ENCODE measurements at places on chromosomes 1 and 21. TPM values are rescaled to one million over a fixed set of nuclear protein-coding genes. Genes with fewer than 3 reads are reported as not detected.

The RPTN gene
- not detected for total RNA-seq

GRCh38 chr1:151834239-151834638 is 2.6 kb upstream of the RORC start:
- H3K36me3 ChIP-seq = no peaks in the 10 kb centered on the region
- H3K27ac ChIP-seq = no peak overlapping the region
- no peaks in the 10 kb centered on the region for H3K4me1 ChIP-seq
- H3K4me3 ChIP-seq = no peak overlapping the region
- no peak for DNase-seq

GRCh38 chr1:224082146-224082545 is 31.8 kb upstream of the FBXO28 start:
- no peak overlapping the region for H3K4me3 ChIP-seq
- no peak overlapping the region for H3K27ac ChIP-seq
- H3K27me3 ChIP-seq = no peaks in the 10 kb centered on the region
- no peaks in the 10 kb centered on the region for H3K36me3 ChIP-seq
- DNase-seq = no peak
- H3K4me1 ChIP-seq = no peaks in the 10 kb centered on the region

GRCh38 chr1:79396901-79397300 is 390.4 kb upstream of the ADGRL4 start:
- DNase-seq = no peak
- H3K4me1 ChIP-seq = no peaks in the 10 kb centered on the region
- H3K27me3 ChIP-seq = no peaks in the 10 kb centered on the region
- no peaks in the 10 kb centered on the region for H3K36me3 ChIP-seq

- no peak for DNase-seq
- H3K36me3 ChIP-seq = no peaks in the 10 kb centered on the region
- no peak overlapping the region for H3K4me3 ChIP-seq
These were observed 23.1 kb upstream of the TOR3A start for GRCh38 chr1:179058487-179059483.

DNA sequence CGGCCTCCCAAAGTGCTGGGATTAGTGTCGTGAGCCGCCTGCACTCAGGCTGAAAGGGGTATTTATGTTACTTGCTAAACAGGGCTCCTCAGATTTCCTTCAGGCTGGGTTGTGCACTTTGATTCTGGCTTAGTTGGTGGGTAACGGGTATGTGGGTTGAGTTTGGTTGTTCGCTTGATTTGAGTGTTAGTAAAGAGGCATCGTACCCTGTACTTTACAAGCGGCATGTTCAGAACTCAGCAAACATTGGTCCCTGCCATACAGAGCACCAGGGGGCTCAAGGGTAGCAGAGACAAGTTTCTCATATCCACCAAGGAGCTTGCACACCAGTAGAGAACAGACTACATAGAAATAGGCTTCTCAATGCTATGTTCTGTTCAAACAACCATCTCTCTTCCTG is 147.8 kb downstream of the PGBD5 start:
- no peak for DNase-seq
- no peak overlapping the region for H3K27ac ChIP-seq
- no peaks in the 10 kb centered on the region for H3K4me1 ChIP-seq
- H3K4me3 ChIP-seq = no peak overlapping the region
- H3K36me3 ChIP-seq = peaks cover 7% of the 10 kb centered on the region

DNA sequence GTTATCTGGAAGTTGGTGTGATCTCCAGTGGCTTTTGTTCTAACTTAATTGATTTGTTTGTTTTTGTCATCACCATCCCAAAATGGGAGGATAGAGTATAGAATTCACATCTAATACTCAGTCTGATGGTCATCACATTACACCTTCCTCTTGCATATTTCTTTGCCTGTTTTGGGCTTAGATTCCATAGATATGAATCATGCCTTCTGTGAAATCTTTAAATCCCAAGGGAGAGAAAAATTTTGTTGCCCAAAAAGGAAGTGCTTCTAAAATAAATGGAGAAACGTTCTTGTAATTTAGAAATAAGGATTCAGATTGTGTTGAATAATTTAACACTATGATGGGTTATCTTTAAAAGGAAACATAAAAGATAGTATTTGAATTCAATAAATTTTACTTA is 446.0 kb upstream of the LRRC7 start:
- no peaks in the 10 kb centered on the region for H3K36me3 ChIP-seq
- no peaks in the 10 kb centered on the region for H3K27me3 ChIP-seq
- DNase-seq = no peak
- H3K4me3 ChIP-seq = no peak overlapping the region

GRCh38 chr1:236000781-236001180 is 64.1 kb downstream of the NID1 start:
- no peak overlapping the region for H3K4me3 ChIP-seq
- H3K27me3 ChIP-seq = no peaks in the 10 kb centered on the region
- no peak for DNase-seq
- H3K27ac ChIP-seq = no peak overlapping the region
- no peaks in the 10 kb centered on the region for H3K36me3 ChIP-seq

DNA sequence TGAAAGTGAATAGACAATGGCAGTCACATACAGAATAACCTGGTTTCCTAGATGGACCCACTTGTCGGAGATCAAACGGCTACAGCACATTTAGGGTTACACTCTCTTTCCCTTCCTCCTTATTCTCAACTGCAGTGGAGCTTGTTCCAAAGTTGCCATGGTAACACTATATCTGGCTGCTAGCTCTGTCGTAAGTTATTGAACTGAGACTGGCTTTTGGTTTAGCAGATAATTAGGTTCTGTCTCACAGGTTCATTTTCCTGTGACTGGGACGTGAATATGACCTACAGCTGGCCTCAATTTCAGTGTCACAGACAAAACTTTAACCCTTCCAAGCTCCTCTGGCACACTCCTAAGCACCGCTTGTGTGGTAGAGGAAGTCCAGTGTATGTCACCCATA is 875.8 kb downstream of the USP25 start:
- H3K4me3 ChIP-seq = no peak overlapping the region
- DNase-seq = no peak
- H3K36me3 ChIP-seq = no peaks in the 10 kb centered on the region
- no peaks in the 10 kb centered on the region for H3K27me3 ChIP-seq
- no peaks in the 10 kb centered on the region for H3K4me1 ChIP-seq

DNA sequence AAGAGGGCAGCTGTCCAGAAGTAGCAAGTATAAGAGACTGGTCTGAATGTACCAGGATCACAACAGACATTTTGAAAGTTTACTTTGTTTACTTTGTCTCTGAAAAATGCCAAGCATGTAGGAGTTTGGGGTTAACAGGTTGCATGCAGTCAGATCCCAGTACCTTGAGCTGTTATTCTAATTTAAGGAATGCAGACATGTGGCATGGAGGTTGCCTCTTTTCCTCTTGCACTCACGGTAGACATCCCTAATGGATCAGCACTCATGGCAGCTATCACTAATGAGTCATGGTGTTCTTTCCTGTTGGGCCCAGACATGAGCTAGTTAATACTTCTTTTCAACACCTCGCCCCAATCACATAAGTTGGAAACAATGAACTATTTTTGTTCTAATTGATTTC is 67.3 kb downstream of the GADD45A start:
- no peaks in the 10 kb centered on the region for H3K27me3 ChIP-seq
- no peak overlapping the region for H3K4me3 ChIP-seq
- H3K36me3 ChIP-seq = no peaks in the 10 kb centered on the region
- peaks cover 13% of the 10 kb centered on the region for H3K4me1 ChIP-seq
